ENCODE measurements at places on chromosomes 7 and 10.
A peak's percentile ranks its signal among the peaks of the same experiment; 100 is the strongest.

GRCh38 chr10:4399556-4399955 lies 426.5 kb upstream of the AKR1E2 start:
- no peak for DNase-seq

GRCh38 chr10:77664696-77665095 lies 27.1 kb upstream of the KCNMA1 start:
- DNase-seq = no peak

DNA sequence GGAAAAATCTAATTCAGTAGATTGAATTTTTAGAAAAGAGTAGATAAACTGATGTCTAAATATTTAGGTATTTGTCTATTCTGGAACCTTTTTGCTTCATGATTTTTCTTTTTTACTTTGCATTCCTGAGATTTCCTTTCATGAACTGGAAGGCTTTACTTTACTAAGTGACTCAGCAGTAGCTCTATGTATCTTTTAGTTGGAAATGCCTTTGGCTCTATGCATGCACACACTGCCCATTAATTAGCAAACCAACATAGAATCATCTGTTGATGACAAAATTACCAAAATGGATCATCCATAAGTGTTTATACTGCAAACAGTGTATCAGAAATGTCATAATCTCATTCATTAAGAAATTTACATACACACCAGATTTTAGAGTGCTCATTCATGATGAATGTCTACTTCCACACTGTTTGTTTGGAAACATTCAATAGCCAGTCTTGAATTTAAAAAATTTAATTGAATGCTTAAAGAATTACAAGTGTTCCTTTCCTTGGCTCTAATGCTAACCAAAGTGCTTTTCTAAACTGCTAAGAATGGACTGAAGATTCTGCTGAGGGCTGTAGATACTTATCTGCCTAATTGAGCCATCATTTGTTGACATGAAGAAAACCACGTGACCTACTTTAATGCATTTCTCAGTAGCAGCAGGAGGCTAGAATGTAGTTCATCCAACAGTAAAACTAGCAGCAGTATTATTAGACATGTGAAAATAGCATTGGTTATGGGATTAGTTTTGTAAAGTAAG lies 282.0 kb downstream of the ADK start:
- peak; percentile 25 for DNase-seq

GRCh38 chr7:98046816-98047215 lies 56.8 kb upstream of the OCM2 start:
- DNase-seq = no peak

DNA sequence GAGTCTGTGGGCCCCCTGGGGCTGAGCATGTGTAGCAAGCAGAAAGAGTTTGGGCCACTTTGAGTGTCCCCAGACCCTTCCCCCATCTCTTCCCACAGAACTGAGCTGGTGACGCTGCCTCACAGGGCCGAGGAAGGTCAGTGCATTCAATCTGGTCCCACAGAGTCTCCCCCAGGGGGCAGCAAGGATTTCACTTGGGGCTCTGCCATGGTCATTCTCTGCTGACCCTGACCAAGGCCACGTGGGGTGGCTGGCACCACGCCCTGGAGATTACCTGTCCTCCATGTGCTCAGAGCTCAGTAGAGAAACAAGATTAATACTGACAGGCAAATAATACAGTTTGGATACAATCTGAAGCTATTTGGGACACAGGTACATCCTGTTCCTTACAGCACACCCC lies 30.2 kb downstream of the ADRA2A start:
- DNase-seq = no peak

DNA sequence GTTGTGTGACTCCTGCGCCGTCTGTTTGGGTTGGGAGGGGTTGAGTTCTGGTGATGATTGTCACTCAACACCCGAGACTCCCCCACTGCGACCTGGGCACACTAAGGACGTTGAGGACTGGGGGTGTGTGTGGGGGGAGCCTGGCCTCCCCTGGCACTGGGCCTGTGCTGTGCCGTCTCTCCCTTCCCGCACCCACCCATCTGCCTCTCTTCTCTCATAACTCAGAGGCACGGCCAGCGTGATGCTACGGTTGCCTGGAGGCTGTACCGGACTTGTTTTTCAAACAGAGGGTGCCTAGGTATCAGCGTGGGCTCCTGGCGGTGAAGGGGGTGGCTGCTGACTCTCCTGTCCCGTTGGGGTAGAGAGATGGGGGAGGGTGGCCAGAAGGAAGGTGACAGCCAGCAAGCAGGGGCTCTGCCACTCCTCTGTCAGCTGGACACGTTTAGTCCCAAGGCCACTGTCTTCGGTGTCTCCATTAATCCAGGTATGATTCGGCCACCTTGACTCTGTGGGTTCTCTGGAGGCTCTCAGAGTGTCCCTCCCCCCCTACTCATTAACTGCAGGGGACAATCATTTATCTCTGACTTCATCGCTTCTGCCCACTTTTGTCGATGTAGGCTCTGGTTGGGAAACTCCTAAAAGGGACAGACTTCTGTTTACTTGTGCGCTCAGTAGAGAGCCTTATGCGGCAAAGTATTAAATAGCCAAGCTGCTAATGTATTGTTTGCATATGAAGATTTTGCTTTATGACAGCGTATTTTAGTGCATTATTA lies 56.5 kb upstream of the PFKFB3 start:
- DNase-seq = no peak

DNA sequence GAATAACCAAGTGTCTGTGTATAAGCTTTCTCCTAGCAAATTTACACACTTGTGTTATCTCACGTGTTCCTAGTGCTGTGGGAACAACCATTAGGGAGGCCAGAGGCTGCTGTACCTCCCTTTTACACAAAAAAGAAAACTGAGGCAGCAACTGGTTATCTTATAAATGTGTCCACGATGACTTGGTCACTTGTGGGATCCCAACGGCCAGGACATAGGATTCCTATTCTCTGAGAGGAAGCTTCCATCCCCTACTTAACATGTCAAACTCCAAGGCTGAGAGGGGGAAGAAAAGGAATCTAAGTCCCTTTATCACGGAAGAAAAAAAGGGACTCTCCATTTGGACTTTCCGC lies 484 bp downstream of the ZNF438 start:
- DNase-seq = no peak

DNA sequence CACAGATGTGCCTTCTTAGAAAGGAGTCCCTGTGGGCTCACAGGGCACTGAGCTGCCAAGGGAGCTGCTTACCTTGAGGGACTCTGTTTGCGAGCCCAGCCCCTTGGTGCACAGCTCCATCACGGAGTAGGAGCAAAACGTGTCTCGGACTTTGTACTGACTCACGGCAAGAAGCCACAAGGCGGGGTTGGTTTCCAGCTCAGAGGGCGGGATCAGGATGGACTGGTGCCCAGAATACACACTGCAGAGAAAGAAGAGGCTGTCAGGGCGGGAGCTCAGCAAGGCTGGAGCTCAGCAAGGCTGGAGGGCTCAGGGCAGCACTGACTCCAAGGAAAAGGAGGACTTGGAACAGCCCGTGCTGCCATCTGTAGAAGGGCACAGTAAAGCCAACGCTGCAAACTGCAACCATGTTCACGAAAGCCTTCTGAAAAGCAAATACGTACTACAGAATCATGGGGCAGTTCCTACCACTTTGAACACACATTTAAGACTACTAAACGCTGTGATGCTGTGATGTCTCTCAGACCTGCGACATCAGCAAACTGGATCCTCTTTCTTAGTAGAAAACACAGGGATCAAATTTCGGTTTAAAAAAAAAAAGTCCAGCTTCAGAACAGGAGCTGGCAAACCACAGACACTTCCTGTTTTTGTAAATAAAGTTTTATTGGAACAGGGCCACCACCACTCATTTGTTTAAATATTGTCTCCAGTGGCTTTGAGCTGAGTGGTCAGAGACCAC lies 194.3 kb downstream of the ZMYND11 start:
- DNase-seq = peak; percentile 60

DNA sequence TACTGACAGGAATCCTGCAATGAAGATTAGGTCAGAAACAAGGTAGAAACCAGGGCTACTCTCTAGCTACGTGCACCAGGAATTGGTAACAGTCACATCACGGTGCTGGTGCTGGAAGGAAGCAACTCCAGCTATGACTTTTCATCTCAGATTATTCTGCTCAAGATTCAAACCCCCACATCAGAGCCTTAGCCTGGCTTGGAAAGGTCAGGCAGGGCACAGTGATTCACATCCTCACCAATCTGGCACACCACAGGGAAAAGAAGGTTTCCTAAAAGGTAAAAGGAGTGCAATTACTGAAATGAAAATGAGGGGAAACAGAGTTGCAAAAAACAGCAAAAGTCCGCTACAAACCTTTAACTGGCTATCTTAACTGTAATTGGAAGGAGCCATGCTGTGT lies 240.2 kb upstream of the NPSR1 start:
- DNase-seq = peak; percentile 24

DNA sequence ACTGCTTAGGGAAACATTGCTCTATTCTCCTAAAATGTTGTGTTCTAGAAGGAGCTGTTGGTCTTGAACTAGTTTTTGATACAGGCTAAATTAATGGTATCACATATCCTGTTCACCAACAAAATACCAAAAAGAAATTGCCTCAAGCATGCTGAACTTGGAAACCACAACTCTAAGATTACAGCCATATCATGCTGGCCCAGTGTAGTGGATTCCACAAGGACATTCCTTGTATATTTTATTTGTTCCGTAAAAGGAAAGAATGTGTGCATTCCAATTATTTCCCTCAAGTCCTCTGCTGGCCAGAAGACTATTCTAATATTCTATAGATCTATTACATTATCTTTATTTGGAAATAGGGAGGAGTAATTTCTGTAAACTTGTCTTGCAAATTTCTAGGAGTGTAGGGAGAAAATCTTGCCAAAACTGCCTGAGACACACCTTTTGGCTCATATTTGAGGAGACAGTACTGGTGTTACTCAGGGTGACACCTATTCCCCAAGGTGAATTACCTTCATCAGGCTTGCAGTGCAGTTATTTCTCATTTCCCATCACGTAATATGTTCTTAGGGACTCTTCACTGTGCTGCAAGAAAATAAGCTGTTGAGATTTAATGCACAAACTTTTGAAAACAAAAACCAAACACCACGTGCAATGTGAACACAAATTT lies 1.9 kb upstream of the NEBL start:
- no peak for DNase-seq

DNA sequence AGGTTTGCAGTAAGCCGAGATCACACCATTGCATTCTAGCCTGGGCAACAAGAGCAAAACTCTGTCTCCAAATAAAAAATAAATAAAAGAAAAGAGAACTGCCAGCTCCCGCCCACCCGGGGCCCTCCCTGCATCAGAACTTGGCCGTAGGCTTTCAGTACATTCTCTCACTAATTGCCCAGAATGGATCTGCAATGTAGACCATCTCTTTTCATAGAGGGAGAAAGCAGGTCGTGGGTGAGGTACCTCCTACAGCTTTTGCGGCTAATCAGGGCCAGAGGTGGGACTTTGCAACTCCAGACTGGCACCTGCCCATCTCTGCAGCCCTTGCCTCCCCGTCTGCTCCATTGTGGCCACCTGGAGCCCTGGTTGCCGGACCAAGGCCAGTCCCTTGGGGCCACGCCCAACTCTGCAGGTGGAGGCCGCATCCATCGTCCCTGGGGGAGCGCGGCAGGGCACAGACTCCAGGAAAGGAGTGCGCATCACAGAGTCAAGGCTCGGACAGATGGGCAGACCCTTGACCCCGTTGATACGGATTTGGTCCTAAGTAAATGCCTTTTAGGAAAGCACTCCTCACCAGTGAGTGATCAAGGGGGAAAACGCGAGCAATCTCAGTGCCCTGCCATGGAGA lies 179.1 kb upstream of the SH2B2 start:
- DNase-seq = no peak

DNA sequence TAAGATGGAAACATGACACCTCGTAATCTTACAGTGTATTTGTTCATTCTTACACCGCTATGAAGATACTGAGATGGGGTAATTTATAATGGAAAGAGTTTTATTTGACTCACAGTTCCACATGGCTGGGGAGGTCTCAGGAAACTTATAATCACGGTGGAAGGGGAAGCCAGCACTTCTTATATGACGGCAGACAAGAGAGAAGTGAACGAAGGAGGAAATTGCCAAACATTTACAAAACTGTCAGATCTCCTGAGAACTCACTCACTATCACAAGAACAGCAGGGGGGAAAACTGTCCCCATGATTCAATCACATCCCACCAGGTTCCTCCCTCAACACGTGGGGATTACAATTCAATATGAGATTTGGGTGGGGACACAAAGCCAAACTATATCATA lies 282.3 kb downstream of the HGF start:
- no peak for DNase-seq

DNA sequence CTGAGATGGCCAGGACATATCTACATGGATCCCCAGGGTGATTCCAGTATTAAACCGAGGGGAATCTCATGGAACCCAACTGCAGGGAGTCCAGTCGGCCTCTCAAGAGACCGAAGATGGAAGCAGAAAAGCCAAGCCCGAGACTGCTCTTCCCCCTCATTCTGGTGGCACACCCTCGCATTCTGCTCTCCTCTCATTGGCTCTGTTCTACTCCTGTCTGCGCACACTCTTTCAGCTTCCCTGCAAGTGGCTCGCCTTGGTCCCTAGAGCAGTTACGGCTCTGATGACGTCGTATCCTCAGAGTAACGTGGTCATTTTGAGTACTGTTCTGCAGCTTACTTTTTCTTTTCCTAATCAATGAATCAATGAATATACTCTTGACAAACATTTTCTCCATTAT lies 72.6 kb upstream of the RHEB start:
- DNase-seq = no peak

DNA sequence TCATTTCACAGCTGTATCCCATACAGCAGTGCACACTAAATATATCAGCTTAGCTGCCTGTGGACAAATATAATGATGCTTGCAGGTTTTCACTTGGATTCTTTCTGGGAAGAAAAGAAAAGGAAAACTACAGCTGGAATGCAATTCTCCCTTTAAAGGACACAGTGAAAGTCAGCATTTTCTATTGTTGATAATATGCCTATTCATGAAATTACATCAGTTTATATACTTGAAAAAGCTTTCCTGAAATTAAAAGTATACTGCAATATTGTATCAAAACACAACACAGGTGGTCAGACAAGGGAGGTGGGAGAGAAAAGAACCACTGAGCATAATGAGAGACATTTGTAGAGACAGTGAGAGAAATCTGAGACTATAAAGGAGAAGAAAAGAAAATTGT lies 20.3 kb downstream of the THSD7A start:
- no peak for DNase-seq

DNA sequence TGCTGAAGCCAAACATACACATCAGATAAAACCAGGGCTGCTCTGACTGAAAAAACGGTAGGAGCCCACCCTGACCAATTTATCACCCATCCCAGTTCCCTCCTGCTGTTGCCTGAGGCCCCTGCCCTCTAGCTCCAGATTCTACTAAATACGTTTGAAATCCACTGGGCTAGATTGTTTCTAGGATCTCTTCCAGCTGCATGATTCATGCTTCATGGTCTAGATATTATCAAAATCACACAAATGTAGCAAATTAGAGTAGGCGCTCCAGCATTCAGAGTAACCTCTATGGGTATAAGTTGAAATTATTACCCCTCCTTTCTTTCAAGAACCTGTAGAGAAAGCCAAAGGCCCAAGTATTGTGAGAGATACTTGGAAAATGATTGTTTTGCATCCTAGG lies 151.2 kb upstream of the FAM13C start:
- no peak for DNase-seq

GRCh38 chr7:98387544-98388226 lies 13.2 kb downstream of the BAIAP2L1 start:
- no peak for DNase-seq

Measured in HS-5 (cell line).